ENCODE measurements at places on chromosomes 4 and X.

DNA sequence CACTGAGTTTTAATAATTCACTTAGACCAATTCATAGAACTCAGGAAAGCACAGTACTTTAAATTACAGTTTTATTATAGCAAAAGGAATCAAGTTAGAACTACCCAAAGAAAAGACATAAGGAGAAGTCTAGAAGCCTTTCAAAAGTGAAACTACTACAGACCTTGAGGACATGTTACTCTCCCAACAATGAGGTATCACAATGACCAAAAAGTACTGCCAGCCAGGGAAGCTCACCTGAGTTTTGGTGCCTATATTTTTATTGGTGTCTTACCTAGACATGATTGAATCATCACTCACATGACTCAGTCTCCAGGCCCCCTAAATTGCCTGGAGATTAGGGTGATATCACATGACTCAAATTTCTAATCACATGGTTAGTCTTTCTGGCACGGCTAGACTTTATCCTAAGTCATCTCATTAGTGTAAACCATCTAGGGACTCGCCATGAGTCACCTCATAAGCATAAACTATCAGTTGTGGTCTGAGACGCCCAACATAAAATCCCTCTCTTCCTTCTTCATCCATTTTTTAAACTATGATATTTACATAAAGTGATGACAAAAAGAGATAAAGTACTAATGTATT lies 372.3 kb downstream of the TMA16 start:
- no peak for DNase-seq

DNA sequence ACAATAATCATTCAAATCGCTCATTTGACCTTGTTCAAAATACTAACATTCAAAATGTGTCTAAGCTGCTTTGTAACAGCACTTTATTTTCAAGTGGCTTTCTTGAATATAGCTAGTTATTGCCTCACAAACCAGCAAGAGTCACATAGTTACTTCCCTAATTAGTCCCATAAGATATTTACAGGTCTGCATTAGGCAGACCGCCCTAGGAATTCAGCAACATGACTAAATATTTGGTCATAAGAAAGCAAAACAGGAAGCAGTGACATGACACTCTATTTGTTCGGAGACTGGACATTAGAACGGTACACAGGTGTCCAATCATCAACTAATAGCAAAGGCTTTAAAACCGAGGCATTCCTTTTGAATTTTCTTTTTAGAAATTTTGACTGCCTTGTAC lies 262.0 kb downstream of the COL25A1 start:
- no peak for DNase-seq

DNA sequence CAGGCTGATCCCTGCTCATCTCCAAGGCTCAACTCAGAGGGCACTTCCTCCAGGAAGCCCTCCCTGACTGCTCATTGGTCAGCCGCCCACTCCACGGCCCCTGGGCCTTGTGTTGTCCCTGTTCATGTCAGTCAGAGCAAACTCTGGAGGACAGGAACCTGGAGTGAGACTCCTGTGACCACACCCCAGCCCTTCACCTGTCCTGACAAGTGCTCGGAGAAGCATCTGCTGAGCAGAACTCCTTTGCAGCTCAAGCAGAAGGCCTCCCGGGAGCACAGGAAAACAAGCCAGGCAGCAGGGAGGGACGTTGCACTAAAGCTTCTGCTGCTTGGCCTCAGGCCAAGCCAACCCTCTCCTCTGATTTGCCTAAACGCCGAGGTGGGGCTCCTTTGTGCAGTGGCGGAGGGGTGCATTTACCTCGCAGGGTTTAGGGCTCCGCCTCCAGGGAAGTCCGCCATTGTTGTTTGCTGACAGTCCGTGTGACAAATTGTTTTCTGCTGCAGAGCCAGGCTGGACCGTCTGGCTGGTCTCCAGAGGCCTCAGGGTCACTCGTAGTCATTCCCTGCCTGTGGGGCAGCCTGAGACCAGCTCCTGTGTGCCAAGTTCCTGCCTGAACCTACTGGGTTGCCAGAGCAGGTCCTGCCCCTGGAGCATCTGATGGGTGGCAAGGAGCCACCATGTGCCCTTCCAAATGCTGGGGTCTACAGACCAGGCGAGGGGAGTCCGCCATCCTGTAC lies 61.8 kb downstream of the C4orf50 start:
- DNase-seq = no peak

DNA sequence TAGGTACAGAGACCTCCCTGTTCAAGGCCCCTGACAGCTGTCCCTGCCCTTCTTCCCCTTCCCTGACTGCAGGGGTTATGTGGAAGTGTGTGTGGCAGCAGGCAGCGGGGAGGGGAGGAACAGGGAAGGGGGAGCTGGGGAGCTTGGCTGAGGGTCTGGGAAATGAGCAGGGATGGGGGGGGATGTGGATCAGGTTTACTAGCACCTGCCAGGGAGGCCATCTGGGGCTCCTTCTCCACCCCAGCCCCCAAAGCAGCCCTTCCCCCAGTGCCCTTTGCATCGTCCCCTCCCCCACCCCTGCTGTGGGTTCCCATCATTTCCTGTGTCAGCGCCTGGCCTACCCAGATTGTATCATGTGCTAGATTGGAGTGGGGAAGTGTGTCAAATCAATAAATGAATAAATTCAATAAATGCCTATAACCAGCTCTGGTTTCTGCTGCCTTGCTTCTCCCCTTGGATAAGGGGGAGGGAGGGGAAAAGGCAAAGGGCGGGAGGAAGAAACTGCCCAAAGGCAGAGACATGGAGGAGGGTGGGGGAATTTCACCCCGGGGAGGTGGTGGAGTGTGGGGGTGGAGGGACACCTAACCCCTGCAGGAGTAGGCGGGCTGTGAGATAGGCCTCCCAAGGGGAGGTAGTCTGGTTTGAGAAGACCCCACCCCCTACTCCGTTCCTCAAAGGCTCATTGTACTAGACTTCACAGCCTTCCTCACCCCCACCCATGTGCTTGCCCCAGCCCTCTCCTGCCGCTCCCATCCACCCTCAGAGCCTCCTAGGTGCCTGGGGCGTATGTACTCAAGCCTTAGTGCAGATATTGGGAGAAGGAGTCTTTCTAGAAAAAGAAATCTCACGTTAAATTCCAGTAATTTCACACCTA lies 3.2 kb downstream of the CXorf65 start:
- DNase-seq = no peak

DNA sequence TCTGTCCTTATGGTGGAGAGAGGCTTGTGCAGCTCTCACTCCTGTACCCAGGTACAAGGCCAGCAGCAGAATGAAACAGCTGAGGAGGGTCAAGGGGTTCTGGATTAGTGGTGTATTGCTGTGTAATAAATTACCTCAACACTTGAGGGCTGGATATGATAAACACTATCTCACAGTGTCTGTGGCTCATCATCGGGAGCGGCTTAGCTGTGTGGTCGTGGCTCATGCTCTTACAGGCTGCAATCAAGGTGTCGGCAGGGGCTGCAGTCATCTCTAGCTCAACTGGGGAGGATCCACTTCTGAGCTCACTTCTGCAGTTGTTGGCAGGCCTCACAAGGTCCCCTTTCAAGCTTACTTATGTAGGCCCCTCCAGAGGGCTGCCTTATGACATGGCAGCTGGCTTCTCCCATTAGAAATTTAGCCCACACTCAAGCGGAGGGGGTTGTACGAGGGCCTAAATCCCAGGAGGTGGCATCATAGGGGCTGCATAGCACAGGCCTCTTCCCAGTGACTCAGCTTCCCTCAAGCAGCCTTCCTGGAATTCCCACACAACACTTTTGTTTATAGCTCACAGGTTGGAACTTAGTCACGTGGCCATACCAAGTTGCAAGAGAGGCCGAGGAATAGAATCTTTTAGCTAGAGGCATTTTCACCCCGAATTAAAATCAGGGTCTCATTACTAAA lies 148.2 kb upstream of the RPS6KA3 start:
- no peak for DNase-seq

GRCh38 chr4:21697583-21697982 lies 251.0 kb downstream of the KCNIP4 start:
- DNase-seq = no peak

DNA sequence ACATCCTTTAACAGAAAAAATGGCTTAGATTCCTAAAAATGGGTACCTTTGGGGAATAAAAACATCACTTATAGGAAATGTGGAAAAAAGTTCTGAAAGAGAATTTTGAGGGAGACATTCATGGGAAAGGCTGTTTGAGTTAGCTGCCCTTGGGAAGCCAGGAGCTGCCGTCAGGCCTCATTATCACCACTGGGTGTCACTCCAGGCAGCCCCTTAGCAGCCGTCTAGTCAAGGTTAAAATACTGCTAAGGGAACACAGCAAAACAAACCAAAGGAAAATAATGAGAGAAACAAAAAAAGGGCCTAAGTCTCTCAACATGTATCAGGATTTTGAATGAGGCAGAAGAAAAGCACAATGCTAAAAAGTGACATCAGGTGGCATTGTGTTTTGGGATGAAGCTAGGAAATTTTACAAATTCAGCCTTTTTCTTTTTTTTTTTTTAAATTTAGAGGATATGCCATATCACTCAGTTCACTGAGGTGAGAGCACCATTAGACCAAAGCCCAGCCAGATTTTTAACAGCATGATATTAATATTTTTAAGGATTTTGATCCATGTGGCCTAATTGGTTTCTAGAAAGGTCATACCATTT lies 235.3 kb downstream of the GPAT3 start:
- DNase-seq = no peak

- no peak for DNase-seq
These were observed 87.0 kb upstream of the RPL34 start for GRCh38 chr4:108533245-108533844.

DNA sequence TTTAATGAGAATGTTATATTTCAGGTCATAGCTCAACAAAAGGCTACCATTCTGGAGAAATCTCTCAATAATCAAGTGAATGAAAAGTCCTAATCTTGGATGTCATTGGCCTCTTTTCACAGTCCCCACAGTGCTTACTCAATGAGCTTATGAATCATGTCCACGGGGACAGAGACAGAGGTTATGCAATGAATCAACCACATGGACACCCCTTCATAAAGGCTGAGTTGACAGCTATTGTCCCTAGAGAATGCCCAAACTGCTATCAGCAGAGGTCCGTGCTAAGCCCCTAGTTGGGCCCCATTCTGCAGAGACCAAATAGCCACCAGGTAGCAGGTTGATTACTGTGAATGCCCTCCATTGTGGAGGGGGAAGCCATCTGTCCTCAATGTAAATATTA lies 158.1 kb downstream of the LHFPL1 start:
- DNase-seq = no peak

DNA sequence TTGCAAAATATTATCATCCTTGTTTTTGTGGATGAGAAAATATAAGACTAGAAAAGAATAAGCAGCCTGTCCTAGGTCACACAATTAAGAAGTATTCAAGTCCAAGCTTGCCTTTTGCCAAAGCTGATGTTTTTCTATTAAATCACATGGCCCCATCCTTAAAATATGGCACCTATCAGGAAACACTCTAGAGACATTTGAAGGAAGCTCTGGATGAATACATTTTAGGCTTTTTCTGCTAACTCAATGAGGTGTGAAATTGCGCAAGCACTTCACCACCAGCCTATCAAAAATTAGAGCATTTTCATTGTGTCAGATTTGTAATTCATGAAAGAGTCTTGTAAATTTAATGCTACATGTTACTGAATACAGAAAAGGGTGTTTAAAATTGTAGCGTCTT lies 251.1 kb upstream of the MAD2L1 start:
- no peak for DNase-seq

- DNase-seq = no peak
These were observed 42.4 kb downstream of the MOSPD2 start for GRCh38 chrX:14915596-14915995.

DNA sequence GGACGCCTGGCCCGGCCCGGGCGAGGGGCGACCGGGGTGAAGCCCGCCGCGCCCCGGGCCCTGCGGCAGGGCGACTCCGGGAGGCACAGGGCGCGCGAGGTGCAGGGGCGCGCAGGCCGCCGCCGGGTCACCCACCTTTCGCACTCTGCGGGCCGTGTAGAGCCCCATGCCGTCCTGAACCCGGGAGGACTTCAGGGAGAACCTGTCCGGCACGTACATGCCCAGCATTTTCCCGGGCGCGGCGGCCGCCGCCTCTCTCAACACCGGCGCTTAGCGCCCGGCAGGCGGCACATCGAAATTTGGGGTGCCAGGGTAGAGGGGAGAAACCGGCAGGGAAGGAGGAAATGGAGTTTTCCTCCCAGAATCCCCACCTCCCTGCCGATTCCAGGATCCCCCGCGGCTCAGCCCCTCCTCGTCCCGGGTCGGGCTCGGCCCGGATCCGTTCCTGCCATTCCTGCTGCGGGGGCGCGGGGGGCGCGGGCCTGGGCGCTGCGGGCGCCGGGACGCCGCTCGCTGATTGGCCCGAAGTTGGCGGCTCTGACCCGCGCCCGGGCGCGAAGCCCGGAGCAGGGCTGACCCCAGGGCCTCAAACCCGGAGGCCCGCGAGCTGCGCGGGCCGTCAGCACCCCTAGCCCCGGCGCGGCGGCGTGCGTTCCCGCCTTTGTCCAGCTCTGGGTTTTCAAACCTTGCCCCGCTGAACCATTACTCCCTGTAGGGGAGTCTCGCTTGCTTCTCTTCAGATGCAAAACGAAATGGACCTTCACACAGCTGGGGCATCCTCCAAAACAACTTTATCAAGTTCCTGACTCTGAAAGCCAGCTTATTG lies at the start of gene PRDM5:
PRDM5 (minus strand) TSS at position 346 of the 826 bp plus-strand sequence; CDS start at position 228, 118 bp downstream.
- DNase-seq = no peak

DNA sequence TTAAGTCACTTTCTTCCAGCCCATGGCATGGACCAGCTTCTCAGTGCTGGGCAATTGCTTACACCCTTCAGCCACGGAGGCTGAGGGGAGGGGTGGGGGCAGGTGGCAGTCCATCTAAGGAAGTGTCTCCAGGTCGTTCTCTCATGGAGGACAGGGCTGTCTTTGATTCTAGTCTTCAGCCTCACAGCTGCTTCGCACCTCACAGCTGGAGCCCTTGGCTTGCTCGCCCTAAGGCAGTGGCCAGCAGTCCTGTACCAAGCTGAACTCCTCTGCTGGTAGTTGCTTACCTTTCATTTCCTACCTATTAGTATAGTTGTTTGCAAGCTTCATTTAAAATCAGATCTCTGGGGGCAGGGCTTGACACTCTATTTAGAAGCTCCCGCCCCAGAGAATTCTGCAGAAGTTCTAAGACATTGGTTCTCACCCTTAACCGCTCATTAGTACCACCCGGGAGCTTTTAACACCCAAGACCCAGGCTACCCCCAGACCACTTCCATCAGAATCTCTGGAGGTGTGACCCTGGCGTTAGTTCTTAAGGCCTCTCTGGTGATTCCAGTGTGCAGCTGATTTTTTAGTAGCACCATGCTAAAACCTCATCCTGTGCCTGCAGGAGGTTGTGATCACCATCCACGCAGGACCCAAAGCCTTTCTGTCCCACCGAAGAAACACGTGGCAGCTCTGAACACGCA lies 386.8 kb downstream of the UNC5C start:
- no peak for DNase-seq

DNA sequence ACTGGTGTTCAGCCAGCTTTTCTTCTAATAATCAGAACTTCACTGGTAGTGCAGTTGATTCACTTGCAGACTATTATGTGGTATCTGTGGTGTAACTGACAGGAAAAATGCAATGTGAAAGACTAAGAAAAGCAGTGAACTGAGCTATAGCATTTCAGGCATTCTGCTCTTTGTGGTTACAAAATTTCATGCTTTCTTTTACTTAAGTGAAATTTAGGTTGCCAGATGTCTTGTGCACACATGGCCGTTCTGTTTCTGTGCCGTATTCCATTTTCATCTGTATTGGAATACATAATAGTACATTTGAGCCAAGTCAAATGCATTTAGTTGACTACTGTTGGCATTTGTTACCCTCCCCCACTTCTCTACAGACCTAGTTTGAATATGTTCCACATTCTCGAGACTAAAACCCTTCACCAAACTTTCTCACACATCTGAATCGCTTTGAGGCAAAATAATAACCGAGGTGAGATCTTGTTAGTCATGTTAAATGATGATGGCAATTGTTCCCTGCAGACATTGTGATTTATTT lies 8.2 kb downstream of the RTL3 start:
- DNase-seq = no peak
